Mammary epithelial cell (primary cell): ENCODE measurements at places on chromosomes 4 and X. TPM values are rescaled to one million over a fixed set of nuclear protein-coding genes. Genes with fewer than 3 reads are reported as not detected.
A peak's percentile ranks its signal among the peaks of the same experiment; 100 is the strongest.

ARHGAP4 gene
- total RNA-seq = 2.3 TPM

DNA sequence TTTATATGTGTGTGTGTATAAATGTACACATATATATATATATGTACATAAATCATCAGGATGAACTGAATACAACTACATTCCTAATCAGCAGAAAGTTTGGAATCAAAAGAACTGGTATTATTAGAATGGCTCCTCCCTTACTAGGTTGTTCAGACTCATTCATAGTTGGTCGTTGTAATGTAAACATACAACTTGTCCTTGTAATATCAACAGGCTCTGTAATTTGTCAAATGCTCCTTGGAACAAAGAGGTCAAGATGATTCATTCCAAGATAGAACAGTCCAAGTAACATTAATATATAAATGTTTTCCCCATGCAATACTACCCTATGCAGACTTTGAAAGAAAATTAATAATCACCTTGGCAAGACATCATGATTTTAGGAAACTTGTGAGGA lies 351.4 kb upstream of the SMIM31 start:
- no peak for DNase-seq

UTP14A gene
- total RNA-seq = 15.8 TPM

DNA sequence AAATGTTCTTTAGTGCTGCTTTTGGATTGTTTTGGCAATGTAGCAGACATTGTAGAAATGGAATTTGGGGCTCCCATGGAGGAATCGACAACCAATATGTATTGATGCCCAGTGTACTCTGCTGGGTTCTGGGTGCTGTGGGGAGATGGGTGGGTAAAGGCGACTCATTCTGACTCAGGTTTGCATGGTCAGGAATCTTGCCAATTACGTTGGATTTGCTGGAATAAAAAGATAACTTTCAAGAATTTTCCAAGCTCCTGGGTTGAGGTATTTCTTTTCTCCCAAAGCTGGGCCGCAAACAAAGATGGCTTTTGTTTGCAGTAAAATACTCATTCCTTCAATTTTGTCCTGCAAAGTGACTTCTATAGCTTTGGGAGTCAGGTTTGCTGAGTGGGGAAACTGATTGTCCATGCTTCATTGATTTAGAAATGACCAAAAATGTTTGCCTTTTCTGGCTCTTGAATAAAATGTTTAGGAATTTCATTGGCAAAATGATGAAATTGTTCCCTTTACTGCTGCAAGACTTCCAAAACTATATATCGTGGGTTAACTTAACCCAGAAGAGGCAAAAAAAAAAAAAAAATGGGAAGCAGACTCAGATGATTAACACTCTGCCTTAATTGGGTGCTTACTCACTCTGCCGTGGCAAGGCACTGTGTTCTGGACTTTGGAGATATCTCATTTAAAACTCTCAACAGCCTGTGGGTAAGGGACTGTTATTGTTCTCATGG lies 57.0 kb downstream of the RTL9 start:
- peak; percentile 39 for DNase-seq

FGD1 gene
- 16.0 and 16.2 TPM in 2 replicates for total RNA-seq

DNA sequence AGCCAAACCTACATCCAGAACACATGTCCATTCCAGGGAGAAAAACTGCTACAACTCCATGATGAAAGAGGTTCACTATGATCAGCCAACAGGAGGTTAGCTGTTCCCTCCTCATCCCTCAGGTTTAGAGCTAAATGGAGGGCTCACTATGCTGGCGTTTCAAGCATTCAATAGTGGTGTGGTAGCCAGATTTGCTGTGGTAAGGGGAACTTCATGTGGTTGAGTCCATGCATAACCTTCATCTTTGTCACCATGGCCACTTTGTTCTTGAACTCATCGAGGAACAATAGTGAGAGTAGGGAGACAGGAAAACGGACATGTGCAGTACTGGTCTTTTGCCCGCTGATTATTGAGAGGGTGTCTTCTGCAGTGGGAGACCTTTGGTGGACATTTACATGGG lies 33.8 kb downstream of the ALPK1 start:
- DNase-seq = no peak

GRCh38 chr4:95213366-95213765 lies 335.4 kb downstream of the UNC5C start:
- no peak for DNase-seq
